GDM1 (cell line): ENCODE measurements at places on chromosomes 11 and 22.

DNA sequence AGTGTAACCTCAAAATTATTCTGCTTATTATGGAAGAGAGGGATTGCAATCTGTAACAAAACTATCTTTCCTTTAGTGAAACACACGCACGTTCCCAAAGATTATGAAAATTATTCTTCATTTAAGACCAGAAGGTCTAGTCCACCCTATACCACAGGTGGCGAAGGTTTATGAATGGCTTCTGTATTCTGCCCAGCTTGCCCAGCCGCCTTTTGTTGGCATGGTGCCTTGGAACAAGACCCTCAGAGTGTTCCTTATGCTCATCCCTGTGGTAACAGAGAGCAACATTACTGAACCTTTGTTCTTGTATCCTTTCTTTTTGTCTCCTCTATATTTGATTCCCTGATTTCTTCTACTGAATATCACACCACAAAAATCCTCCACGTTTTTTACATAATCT is 116.4 kb downstream of the FAR1 start:
- DNase-seq = no peak

DNA sequence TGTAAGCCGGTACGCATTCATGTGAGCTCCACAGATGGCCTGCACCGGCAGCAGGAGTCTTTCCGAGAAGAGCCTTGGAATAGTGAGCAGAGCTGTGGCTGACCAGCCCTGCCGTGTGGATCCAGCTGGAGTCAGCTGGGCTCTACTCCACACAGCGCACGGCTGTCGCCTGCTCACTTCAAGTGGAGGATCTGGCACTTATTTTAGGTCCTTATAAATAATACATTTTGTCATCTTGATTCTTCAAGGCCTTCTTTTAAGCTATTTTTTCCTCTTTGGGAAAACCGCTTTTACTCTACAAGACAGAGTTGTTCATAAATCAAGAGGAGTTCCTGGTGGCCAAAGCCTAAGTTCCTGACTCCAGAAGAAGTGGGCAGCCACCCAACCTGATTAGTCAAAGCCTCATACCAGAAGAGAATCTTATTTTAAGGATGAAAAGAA is 93.8 kb downstream of the KCNC1 start:
- no peak for DNase-seq

GRCh38 chr22:46652081-46652846 is 32.1 kb downstream of the GRAMD4 start:
- no peak for DNase-seq

GRCh38 chr11:17544181-17544622 is at the start of gene USH1C:
Gene USH1C, minus strand, starts transcription at chr11:17544416. Its CDS starts 109 bp downstream, at chr11:17544307.
- no peak for DNase-seq

GRCh38 chr11:44407211-44407996 is 97.5 kb upstream of the ALX4 start:
- DNase-seq = no peak

- no peak for DNase-seq
These were observed 13.6 kb upstream of the TMEM216 start for GRCh38 chr11:61378713-61379313.

GRCh38 chr22:39935116-39935515 is 25.1 kb upstream of the TMA7B start:
- DNase-seq = no peak

- no peak for DNase-seq
These were observed 5.2 kb downstream of the RAB6A start for GRCh38 chr11:73755670-73756069.

DNA sequence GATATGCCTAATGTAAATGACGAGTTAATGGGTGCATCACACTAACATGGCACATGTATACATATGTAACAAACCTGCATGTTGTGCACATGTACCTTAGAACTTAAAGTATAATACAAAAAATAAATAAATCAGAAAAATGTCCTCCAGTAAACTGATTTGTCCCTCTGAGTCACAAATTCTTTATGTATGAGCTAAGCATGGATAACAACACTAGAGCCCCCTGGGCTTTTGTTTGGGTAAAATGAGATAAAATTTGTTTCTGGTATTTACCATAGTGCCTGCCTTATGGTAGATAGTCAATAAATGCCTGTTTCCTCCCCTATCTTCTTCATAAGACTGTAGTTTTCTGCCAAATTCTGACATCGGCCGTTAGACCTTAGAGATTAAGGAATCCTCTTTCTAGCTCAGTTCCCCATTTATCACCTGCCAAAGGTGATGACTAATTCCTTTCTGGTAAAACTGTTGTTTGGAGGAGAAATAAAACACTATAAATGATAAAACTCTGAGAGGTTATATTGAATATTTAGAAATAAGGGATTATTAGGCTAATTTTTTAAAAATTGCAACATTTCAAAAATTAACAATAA is 43.6 kb upstream of the LUZP2 start:
- DNase-seq = no peak

- DNase-seq = no peak
These were observed 2.1 kb upstream of the LRRC32 start for GRCh38 chr11:76672431-76673175.
